ENCODE measurements at places on chromosomes 16 and 17. TPM values are rescaled to one million over a fixed set of nuclear protein-coding genes. Genes with fewer than 3 reads are reported as not detected.
A peak's percentile ranks its signal among the peaks of the same experiment; 100 is the strongest.

- no peak for DNase-seq
Observed at GRCh38 chr17:61611323-61611722, 20.3 kb upstream of the NACA2 start.

Gene CDRT15
- polyA plus RNA-seq: 0.52 TPM

- DNase-seq: no peak
Observed at GRCh38 chr17:79164408-79164807, 89.8 kb downstream of the ENGASE start.

GRCh38 chr16:4372001-4372577 is 441 bp downstream of the VASN start:
- no peak for DNase-seq

- peak; percentile 78 for DNase-seq
Observed at GRCh38 chr17:78890498-78890897, 12.5 kb downstream of the CEP295NL start.

Data from muscle of leg (tissue), 16 donors.